Upper lobe of left lung (tissue), 6 donors: ENCODE measurements at places on chromosomes 1 and 21.

- no peak for DNase-seq
These were observed 81.3 kb upstream of the C21orf91 start for GRCh38 chr21:17900281-17900989.

GRCh38 chr1:107529511-107530149 lies 388.8 kb downstream of the NTNG1 start:
- no peak for DNase-seq

DNA sequence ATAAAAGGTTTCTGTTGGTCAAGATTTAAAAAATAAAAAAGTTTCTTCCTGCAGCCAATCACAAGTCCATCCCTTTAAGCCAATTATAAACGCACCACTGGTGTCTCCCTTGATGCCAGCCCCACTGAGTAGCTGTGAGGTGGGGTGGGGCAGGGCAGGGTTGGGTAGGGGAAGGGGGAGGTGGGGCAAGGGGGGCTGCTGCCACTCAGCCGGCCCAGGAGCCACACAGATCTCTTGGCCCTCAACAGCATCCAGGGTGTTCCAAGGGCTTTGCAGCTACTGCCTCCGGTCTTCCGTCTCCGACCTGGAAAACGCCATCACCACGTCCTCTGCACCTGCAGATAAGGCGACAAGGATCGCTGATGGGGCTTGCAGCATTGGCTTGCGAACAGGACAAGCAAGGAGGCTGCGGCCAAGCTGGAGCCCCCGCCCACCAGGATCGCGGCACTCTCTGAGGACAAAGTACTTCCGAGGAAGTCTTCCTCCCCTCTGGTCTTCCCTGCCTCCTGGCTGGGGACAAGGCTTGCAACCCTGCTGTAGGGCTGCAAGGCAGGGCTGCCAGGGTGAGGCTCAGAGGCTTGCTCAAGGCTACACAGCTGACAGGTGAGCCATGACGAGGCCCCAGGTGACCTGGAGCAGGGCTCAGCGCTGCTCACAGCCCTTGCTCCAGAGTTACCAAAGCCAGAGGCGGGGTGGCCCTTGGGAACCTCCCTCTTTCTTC lies 26.8 kb upstream of the CLSTN1 start:
- peak; percentile 59 for DNase-seq

GRCh38 chr1:58768191-58768731 lies 15.6 kb downstream of the JUN start:
- no peak for DNase-seq

- no peak for DNase-seq
These were observed 9.5 kb downstream of the RNU1-2 start for GRCh38 chr1:16905110-16905867.

DNA sequence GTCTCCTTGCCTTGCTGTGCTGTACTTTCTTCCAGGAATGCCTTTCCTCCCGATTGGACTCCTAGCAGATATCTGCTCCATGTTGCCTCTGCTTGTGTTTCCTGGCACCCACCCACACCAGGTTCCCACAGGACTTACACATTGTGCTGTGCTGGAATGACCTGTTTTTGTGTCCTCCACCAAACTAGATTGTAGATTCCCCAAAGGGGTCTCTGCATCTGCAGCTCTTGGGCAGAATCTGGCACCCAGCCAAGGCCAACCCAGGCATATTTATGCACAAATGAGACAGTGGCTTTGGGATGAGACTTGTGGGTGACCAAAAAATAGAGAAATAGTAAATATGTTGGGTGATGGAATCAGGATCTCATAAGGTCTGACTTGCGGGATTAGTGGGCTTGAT lies 278.2 kb downstream of the RRAGC start:
- no peak for DNase-seq

DNA sequence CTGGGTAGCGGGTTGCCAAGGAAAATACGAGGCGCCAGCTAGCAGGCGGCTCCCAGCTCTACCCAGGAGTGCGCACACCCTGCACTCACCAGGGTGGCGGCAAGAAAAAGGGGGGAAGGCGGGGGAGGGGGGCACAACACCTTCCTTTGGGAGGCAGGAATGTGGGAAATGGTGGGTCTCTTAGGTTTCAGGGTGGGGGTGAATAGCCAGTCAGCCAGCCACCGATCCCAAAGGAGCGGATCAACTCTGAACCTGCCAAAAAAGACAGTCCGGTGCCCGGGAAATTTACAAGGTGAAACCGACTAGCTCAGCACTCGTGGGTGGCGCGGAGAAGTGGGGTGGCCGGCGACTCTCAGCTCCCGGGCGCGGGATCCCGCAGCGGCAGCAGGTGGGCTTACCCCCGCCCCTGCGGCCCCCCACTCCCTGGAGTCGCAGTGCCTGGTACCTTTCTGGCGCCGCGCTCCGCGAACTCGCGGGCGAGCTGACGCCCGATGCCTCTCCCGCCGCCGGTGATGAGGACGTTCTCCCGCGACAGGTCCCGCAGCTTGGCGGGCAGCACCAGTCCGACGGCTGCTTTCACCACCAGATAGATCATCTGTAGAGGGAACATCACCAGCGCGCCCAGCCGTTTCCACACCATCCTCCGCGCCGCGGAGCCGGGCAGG lies 1.2 kb downstream of the DHRS3 start:
- DNase-seq, result peak; percentile 41

DNA sequence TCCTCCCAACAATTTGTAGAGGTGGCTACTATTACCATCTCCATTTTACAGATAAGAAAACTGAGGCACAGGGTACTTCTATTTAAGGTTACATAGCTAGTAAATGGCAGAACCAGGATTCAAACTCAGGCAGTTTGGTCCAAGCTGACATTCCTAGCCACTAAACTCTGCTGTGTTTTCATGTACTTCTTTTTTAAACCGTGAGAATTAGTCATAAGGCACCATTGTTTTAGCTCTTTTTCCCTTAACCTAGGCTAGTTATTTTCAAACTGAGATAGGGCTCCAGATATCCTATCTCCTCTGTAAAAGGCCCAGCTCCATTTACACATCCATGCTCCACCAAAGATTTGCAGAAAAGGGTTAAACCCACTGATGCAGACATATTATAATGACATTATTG lies 92.9 kb downstream of the PTPN14 start:
- no peak for DNase-seq

GRCh38 chr1:15418806-15419515 lies 9.3 kb downstream of the EFHD2 start:
- DNase-seq, result no peak

DNA sequence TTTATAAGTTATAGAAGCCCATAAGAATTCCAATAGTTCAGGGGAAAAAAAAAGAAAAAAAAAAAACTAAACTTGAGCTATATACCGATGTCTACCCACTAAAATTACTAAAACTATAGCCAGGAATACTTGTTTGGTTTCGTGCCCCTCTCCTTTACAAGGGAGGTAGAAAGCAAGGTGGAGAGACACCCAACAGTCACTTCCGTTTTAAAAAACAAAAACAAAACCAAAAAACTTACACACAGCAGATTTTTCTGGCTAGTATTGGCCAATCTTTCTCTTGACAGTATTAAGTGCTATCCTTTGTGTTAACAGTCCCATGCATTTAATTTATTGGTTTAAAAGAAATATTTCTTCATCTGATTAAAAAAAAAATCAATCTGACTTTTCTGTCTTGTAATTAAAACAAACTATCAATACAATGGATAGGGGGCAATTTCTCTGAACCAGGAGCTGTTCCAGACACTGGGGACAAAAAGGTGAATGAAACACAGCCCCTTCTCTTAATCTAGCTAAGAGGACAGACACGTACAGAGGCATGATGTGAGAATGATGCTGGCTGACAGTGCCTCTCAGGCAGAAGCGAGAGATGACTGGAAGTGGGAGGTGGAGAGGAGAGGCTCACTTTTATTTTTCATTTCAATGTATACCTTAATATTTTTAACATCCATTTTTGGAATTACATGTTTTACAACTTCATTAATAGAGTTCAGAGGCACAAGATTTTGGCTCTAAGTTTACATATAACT lies 214.8 kb downstream of the RERE start:
- no peak for DNase-seq

- no peak for DNase-seq
These were observed 47.4 kb downstream of the KCNAB2 start for GRCh38 chr1:6093071-6093470.

GRCh38 chr1:7068552-7068951 lies 283.3 kb downstream of the CAMTA1 start:
- no peak for DNase-seq

DNA sequence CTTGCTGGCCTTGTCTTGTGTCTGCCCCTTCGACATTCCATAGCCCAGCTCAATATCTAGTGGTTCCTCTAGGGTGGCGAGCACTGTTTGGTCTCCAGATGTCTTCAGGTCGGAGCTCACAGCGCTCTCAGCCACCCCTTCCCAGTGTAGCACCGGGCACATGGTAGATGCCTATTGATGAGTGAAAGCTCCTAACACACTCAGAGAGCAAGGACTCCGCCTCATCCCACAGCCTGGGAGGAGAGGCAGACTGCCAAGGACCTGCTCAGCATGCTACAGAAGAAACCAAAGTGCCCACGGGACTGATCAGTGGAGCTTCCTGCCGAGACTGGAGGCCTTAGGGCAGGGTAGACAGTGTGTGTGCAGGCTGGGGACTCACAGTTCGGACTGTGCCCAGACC lies 10.9 kb downstream of the PCSK9 start:
- DNase-seq, result no peak

DNA sequence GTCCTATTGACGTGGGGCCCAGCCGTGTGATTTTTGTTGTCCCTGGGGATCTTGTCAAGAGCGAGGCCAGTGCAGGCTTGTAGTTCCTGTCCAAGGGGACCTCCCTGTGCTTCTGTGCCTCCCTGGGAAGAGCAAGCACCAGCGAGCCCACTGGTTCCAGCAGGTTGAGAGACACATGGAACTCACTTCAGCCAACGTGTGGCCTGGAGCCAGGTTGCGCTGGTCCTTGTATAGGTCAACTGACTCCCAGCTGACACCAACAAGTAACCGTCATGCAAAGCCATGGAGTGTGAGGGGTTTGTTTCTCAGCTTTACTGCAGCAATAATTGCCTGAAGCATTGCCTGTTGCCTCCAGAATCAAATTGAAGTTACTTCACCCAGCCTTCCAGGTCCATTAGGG lies 63.0 kb downstream of the DISP3 start:
- no peak for DNase-seq

DNA sequence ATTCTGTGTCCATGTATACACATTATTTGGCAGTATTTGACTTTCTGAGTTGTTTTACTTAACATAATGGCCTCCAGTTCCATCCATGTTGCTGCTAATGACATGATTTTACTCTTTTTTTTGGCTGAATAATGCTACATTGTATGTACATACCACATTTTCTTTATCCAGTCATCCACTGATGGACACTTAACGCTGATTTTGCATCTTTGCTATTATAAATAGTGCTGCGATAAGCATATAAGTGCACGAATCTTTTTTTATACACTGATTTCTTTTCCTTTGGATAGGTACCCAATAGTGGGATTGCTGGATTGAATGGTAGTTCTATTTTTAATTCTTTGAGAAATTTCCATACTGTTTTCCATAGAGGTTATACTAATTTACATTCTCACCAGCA lies 255.5 kb downstream of the GPR52 start:
- no peak for DNase-seq

DNA sequence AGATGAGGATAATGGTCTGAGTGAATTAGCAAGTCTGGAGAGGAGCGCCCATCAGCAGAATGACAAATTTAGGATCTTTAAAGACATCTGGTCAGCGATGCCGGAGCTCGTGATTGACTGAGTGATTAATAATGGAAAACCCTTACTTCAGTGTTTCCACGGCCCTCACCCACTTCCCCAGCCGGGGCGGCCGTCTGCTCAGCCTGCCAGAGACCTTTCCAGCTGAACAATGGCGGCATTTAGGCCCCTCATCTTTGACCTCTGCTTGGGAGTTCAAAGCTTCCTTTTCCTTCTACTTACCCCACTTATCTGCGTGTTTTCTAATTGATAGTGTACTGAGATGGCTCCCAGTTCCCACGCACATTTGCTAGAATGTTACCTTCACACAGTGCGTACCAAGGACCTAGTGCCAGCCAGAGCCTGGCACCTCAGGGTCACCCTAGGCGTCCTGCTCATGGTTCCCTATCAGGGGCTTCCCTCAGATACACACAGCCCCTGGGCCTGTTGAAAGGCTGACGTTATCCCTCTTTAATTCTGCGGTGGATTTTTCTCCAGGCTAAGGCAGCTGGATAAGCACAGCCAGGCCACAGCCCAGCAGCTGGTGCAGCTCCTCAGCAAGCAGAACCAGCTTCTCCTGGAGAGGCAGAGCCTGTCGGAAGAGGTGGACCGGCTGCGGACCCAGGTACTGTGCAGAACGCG lies 232.8 kb downstream of the SDCCAG8 start:
- peak; percentile 66 for DNase-seq

GRCh38 chr1:155080312-155081228 lies 1.9 kb downstream of the EFNA3 start:
- DNase-seq, result peak; percentile 84

DNA sequence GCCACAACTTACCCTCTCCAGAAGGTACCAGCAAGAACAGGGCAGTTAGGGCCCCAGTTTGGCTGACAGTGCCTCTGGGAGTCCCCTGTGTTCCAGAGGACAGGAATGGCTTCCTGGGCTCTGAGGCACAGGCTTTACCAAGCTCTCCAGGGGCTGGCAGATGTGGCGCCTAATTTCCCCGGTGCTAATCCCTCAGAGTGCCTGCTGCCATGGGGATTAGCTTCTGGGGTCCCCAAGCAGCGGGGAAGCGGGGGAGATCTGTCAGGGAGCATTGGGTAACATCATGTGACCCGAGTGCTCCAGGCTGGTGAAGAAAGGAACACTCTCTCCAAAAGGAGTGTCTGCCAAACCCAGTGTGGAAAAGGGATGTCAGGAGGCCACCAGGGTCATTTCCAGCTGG lies at the start of gene LACTBL1:
LACTBL1 (minus strand) TSS at position 107 of the 400 bp plus-strand sequence. CDS start 550 bp downstream, outside the sequence.
- no peak for DNase-seq

- DNase-seq, result no peak
These were observed 43.5 kb downstream of the TCEANC2 start for GRCh38 chr1:54096877-54097240.

DNA sequence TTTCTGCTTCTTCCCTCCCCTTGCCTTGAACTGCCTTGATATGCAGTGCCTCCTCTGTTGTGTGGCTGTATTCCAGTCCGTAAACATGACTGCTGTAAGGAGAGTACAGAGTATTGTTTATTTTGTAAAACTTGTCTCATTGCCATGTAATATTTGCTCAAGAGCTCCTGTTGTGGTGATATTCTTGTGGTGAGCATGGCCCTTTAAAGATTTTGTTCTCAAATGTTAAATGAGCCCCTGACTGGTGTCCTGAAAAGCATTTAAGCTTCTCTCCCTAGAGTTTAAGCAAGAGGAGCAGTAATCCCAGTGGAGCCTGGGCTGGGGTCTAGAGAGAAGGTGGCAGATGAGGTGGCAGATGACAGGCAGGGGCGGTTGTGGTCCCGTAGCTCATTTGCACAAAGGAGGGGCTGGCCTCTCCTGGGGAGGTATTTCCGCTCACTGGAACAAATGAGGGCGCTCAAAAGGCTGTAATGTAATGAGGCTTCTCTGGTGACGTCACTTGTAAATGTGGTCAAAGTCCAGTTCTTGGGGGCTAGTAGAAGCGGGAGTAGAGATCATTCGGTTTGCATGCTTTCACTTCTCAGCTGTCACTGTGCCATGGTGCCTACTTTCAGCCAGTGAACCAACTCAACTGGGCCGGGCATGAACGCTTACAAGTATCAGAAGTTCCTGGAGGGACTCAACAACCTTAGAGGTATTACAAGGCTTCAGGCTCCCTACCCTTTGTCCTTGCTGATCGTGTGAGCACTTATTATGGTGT lies 46.0 kb upstream of the MACF1 start:
- DNase-seq, result peak; percentile 71
